ENCODE measurements at places on chromosomes 1 and 21.
A peak's percentile ranks its signal among the peaks of the same experiment; 100 is the strongest.

- no peak for DNase-seq
Measured at GRCh38 chr1:169326956-169327268, 40.7 kb downstream of the NME7 start.

GRCh38 chr1:184033711-184034167 is 3.8 kb downstream of the COLGALT2 start:
- no peak for DNase-seq

DNA sequence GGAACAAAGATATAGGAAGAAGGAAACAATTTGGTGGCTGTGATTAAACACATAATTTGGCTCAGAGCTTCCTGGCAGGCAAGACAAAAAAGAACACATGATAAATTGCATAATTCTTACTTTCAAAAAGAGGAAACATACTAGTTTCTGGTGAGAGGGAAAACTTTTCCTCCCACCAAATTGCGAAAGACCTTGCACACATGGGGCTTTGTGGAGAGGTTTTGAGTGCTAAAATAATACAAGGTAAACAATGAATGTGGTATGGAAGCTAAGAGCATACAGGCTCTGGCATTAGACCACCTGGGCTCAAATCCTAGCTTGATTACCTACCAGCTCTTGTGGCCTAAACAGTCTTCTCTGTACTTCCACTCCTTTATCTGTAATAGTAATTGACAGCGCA is 140.2 kb upstream of the HOOK1 start:
- no peak for DNase-seq

DNA sequence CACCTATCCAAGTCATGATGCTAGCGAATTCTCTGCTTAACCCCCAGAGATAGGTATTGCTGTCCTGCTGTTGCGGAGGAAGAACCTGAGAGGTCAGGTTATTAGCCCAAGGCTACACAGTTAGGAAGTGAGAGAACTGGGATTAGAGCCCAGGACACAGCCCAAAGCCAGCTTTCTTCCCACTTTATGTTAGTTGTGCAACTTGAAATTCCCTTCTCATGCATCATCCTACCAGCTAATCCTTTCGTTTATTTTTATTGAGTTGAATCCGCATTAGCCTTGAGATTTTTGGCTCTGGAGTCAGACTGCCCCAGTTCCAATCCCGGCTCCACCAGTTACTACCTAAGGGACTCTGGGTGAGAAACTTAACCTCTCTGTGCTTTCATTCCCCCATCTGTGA is 65.4 kb downstream of the PLEKHA6 start:
- no peak for DNase-seq

- no peak for DNase-seq
Measured at GRCh38 chr1:193104502-193104906, 710 bp downstream of the GLRX2 start.

DNA sequence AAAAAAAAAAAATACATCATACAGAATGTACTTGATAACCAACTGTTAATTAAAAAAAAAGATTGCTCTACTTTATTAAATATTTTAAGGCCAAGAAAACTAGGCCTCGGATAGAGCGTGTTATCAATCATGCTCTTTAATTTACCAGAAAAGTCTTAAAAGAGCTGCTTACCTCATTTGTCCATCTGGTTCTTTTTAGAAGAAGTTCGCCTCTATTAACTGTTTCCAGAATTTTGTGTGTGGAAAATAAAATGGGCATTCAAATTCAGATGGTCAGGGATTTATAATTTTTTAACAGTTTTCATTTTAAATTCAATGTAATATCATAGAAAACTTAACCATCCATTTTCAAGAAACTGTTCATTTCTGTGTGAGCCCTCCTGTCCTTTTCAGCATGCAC is 53.8 kb downstream of the KCNK1 start:
- no peak for DNase-seq

GRCh38 chr1:65108025-65108642 is 39.9 kb upstream of the AK4 start:
- DNase-seq, result no peak

DNA sequence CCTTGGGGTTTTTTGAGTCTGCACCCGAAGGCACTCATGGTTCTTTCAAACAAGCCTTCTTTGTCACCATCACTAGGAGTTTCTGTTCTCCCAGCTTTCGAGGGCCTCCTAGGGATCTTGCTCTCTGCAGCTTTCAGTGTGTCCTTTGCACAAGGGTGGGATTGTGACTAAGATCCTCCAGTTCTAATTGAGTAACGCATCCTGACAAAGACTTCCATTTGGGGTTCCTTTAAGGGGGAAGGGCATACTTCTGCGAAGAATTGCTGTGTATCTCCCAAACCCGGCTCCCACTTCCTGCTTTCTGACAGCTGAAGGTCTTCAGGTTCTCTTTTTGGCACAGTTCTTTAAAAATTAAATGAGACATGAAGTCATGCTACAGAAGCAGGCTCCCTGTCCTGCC is 139.4 kb downstream of the EDEM3 start:
- DNase-seq, result no peak

GRCh38 chr1:19209439-19209989 is 552 bp downstream of the UBR4 start:
- DNase-seq, result no peak

- DNase-seq, result no peak
Measured at GRCh38 chr1:80085067-80085466, 1078.5 kb upstream of the ADGRL4 start.

GRCh38 chr21:45509566-45510465 is 32.4 kb downstream of the SLC19A1 start:
- no peak for DNase-seq

- no peak for DNase-seq
Measured at GRCh38 chr1:9371391-9371935, 78.8 kb downstream of the SPSB1 start.

- DNase-seq, result no peak
Measured at GRCh38 chr1:74976491-74976890, 157.7 kb upstream of the LHX8 start.

- DNase-seq, result no peak
Measured at GRCh38 chr21:21807598-21807903, 809.3 kb downstream of the NCAM2 start.

- DNase-seq, result no peak
Measured at GRCh38 chr1:22471078-22471477, 19.4 kb downstream of the ZBTB40 start.

DNA sequence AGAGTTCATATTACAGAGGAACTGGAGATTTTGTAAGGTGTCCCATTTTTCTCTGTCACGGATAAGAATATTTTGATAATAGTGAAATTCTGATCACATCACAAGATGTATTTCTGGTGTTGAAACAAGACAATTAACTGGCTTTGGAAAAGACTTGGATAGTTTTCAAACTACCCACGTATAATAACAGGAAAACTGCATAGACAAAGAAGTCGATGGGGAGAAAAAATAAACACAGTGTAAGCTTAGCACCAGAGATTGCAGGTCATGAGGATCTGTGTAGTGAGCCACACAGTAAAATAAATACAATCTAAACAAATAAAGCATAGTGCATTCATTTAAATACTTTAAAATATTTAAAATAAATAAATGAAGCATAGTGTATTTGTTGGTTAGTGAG is 452.3 kb upstream of the ADAMTS5 start:
- DNase-seq, result no peak

- peak; percentile 58 for DNase-seq
Measured at GRCh38 chr1:153533689-153534201, 2.0 kb downstream of the S100A6 start.

- no peak for DNase-seq
Measured at GRCh38 chr1:95451054-95451453, 217.0 kb downstream of the RWDD3 start.

GRCh38 chr1:229889031-229889517 is 178.0 kb upstream of the GALNT2 start:
- no peak for DNase-seq

- no peak for DNase-seq
Measured at GRCh38 chr1:219276049-219276738, 102.5 kb downstream of the LYPLAL1 start.

DNA sequence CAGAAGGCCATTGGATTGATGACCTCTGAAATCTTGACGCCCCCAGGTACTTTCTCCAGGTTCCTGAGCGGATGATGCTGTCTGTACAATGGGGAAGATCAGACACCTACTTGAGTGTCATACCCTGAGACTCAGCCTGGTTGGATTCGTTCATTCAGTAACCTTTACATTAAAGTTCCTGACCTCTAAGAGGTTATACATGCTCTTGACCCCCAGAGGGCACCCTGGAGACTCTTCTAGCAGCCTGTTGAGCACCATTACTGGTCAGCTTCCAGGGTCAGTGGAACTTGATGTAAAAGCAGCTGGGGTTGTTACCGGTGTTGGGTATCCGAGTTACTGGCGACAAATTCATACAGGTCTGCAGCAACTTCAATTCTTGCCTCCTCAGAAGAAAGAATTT is 114.3 kb upstream of the ZNF678 start:
- no peak for DNase-seq

GRCh38 chr1:110239441-110240430 is 29.6 kb downstream of the KCNC4 start:
- DNase-seq, result no peak

- no peak for DNase-seq
Measured at GRCh38 chr21:18164933-18165332, 79.7 kb upstream of the CHODL start.

DNA sequence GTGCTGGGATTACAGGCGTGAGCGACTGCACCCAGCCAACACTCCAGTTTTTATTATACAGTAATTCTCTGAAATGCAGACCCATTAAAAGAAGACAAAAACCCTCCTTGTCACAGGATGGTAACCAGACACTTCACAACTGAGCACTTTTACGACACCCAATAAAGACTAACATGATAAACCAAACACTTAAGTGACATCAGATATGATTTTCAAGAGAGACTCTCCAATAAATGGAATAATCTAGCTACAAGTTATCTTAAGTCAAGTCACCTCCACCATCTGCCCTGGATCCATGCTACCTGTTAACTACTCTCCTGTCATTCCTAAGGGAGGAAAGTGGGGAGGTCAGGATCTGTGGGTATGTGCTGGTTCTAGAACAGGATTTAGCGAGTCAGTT is 5.6 kb downstream of the GNG12 start:
- no peak for DNase-seq
